ENCODE measurements at places on chromosomes 1 and 21. TPM values are rescaled to one million over a fixed set of nuclear protein-coding genes. Genes with fewer than 3 reads are reported as not detected.

Gene C8A
- total RNA-seq: not detected

Gene NBPF10
- 1.7 TPM for total RNA-seq

Gene TTC4
- total RNA-seq: 33.5 TPM

Gene ZNF362
- total RNA-seq: 12.9 TPM

DNA sequence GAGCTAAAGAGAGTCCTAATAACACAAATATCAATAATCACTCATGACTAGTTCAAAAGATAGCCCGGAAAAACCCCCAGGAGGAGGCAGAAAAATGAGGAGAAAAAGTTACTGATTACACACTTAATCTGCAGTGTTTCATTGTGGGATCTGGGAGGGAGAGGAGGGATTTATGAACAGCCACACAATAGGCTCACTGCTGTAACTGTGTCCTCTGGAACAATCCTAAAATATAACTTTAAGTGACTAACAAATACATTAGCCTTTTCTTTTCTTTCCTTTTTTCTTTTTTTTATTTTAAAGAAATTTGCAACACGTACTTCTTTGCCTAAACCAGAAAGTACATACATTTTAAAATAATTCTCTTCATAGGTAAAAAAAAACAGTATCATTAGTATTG, 106.3 kb upstream of the LBR start:
- H3K4me1 ChIP-seq: no peaks in the 10 kb centered on the region
- peaks cover 20% of the 10 kb centered on the region for H3K27me3 ChIP-seq
- no peak for DNase-seq
- no peak overlapping the region for H3K27ac ChIP-seq
- H3K36me3 ChIP-seq: no peaks in the 10 kb centered on the region
- no peak overlapping the region for H3K4me3 ChIP-seq

DNA sequence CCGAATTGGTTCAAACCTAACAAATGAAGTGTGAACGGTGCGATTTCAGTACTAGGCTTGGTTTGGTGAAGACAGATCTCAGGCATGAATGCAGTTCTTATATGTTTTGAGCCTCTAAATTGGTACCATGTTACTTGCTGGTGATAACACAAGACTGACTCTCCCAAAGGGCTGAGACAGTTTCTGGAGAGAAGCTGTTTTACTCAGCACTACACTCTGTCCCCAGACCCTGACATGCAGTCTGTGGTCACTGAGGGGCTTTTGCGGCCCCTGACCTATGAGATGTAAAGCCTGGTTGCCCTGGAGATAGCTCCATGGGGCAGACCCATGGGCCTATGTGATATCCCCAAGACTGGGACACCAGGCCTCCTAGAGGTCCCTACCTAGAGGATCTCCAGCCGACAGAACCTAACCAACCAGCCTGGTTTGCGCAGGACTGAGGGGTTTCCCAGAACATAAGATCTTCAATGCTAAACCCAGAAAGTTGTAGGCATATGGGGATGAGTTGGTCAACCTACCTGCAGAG, 19.4 kb upstream of the FOXE3 start:
- H3K36me3 ChIP-seq: no peaks in the 10 kb centered on the region
- H3K4me1 ChIP-seq: no peaks in the 10 kb centered on the region
- no peak overlapping the region for H3K4me3 ChIP-seq
- peaks cover 3% of the 10 kb centered on the region for H3K27me3 ChIP-seq
- no peak for DNase-seq

DNA sequence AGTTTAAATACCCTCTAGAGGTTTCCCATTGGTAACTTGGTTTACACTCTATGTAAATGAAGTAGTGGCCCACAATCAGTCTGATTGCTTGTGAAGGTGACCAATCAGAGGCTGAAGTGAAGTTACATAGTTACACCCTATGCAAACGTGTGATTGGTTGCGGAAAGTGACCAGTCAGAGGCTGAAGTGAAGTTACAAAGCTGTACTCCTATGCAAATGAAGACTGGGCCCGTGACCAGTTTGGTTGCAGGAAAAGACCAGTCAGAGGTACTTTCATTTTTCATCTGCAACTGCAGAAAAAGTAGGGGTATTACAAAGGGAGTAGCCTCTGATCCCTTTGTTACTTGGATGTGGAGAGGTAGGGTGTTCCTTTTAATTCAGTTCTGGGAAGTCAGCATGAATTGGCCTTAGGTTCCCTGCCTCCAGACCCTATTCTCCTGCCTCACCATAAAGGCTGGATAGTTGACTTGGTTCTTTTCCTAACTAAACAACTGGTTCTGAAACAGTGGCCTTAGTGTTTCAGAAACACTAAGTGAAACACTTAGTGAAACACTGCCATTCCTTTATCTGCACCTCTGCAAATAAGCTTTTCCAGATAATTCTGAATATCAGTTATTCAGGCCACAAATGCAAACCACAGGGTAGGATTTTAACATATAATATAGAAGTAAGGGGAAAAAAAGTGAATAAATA, 39.3 kb downstream of the MAGI3 start:
- DNase-seq: peak; percentile 17
- no peaks in the 10 kb centered on the region for H3K27me3 ChIP-seq
- H3K36me3 ChIP-seq: peaks cover 2% of the 10 kb centered on the region
- H3K4me1 ChIP-seq: no peaks in the 10 kb centered on the region

DNA sequence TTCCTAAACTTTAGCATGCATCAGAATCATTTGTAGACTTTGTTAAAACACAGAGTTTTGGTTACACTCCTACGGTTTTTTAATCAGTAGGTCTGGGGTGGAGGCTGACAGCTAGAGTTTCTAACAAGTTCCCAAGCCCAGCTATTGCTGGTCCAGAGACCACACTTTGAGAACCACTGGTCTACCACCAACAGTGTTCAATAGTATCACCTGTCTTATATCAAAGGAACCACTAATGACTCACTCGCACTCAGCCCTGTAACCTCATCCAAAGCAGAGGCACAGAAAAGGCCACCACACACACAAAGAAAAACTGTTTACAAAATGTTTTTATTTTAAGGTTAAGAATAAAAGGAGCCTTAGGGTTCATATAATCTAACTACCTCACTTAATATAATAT, 68.7 kb downstream of the HIVEP3 start:
- no peaks in the 10 kb centered on the region for H3K27me3 ChIP-seq
- H3K27ac ChIP-seq: no peak overlapping the region
- H3K36me3 ChIP-seq: peaks cover 2% of the 10 kb centered on the region
- DNase-seq: peak; percentile 47
- H3K4me1 ChIP-seq: peaks cover 33% of the 10 kb centered on the region
- no peak overlapping the region for H3K4me3 ChIP-seq

DNA sequence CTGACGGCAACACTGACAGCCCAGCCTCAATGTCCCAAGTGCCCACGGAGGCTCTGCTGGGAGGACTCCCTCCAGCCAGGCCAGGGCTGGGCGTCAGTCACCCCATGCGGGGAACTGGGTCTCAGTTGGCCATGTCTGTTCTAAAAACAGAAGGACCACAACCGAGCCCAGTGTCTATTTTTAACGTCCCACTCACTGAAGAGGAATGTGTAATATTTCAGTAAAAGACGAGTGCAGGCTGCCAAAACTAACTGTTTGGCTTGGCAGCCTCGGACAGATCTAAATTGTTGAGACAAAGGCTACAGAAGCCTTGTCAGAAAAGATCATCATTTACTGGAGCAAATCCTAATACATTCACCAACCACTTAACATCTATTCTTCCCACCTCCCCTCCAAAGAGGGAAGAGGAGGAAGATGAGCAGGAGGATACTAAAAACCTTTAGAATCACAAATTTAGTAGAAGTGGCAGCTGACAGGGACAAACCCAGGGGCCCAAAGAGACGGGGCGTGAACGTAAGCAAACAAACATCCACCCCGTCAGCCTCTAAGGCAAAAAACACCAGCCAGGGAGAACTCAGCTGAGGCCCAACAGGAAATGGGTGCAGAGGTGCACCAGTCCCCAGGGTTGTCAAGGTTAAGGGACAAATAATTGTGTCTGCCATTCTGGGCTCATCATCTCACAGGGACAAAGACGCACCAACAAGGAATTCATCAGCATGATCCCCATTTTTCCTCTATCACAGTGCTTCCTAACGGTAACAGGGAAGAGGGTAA, 18.7 kb downstream of the C1orf198 start:
- H3K4me3 ChIP-seq: no peak overlapping the region
- no peaks in the 10 kb centered on the region for H3K4me1 ChIP-seq
- H3K27me3 ChIP-seq: no peaks in the 10 kb centered on the region
- H3K36me3 ChIP-seq: peaks cover 7% of the 10 kb centered on the region
- H3K27ac ChIP-seq: no peak overlapping the region

DNA sequence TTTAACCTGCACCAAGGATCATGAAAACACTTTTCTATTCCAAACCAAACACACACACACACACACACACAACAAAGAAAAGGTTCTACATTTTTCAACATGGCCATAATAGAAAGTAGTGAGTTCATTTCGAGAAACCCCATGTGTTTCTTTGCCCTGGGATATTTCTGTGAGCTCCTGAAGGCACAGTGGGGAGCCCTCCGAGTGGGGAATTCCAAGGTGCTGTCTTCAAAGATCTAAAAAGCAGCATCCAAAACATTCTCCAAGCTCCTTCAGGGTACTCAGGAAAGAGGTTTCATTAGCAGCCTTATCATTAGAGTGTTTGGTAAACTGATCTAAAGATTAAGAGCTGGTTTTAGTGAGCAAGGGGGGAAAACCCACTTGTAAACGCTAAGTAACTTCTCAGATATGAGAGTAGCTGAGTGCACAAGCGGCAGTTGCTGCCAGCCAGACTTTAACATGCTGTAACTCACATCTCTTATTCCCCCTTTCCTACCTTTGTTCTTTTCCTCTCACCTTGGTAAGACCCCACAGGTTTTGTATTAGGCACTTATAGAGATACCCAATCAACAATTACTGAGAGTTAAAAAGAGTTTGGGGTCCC, 38.3 kb downstream of the ZC3H11B start:
- H3K4me3 ChIP-seq: no peak overlapping the region
- no peak overlapping the region for H3K27ac ChIP-seq
- H3K4me1 ChIP-seq: no peaks in the 10 kb centered on the region
- H3K27me3 ChIP-seq: no peaks in the 10 kb centered on the region

GRCh38 chr1:83554174-83554573, 444.8 kb downstream of the TTLL7 start:
- H3K4me3 ChIP-seq: no peak overlapping the region
- no peaks in the 10 kb centered on the region for H3K4me1 ChIP-seq
- H3K27ac ChIP-seq: no peak overlapping the region
- H3K36me3 ChIP-seq: no peaks in the 10 kb centered on the region

GRCh38 chr21:41059871-41060270, 108.1 kb upstream of the BACE2 start:
- no peak for DNase-seq
- H3K36me3 ChIP-seq: no peaks in the 10 kb centered on the region
- no peak overlapping the region for H3K27ac ChIP-seq

DNA sequence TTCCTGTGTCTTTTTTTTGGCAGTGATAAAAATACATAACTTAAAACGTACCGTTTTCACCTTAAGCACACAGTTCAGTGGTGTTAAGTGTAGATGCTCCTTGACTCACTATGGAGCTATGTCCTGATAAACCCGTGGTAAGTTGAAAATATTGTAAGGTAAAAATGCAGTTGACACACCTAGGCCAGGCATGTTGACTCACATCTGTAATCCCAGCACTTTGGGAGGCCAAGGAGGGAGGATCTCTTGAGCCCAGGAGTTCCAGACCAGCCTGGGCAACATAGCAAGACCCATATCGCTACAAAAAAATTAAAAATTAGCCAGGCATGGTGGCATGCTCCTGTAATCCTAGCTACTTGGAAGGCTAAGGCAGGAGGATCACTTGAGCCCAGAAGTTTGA, 73.6 kb upstream of the COG2 start:
- DNase-seq: no peak
- H3K36me3 ChIP-seq: no peaks in the 10 kb centered on the region
- peaks cover 18% of the 10 kb centered on the region for H3K27me3 ChIP-seq
- H3K4me1 ChIP-seq: peaks cover 9% of the 10 kb centered on the region
- H3K4me3 ChIP-seq: no peak overlapping the region
- H3K27ac ChIP-seq: no peak overlapping the region

DNA sequence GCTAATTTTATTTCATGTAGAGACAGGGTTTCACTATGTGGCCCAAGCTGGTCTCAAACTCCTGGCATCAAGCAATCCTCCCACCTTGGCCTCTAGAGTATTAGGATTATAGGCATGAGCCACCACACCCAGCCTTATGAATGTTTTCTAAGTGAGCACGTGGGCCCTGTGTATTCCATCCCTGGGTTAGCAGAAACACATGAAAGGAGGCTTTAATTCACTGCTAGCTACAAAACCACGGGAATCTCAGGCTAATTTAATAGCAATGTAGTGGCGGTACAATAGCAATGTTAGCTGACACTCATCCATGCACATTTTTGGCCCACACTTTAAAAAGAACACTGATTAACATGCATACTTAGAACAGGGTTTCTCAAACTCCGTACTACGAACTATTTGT, 32.0 kb downstream of the VTCN1 start:
- no peak overlapping the region for H3K27ac ChIP-seq
- no peaks in the 10 kb centered on the region for H3K27me3 ChIP-seq
- no peaks in the 10 kb centered on the region for H3K36me3 ChIP-seq
- DNase-seq: no peak
- no peak overlapping the region for H3K4me3 ChIP-seq
- no peaks in the 10 kb centered on the region for H3K4me1 ChIP-seq

Data from activated CD4-positive, alpha-beta memory T cell treated with anti-CD3 and anti-CD28 coated beads for 36 hours (primary cell).